ENCODE measurements at places on chromosomes 3 and 15. TPM values are rescaled to one million over a fixed set of nuclear protein-coding genes. Genes with fewer than 3 reads are reported as not detected.

Gene LDHAL6B
- total RNA-seq, result not detected

Gene NANOGP8
- total RNA-seq, result not detected

Gene SCAANT1
- not detected for total RNA-seq

Gene CATSPER2
- total RNA-seq, result 8.0 TPM

Gene TIMMDC1
- 95.3 TPM for total RNA-seq

Gene OSBPL10
- 15.7 TPM for total RNA-seq

Gene FILIP1L
- total RNA-seq, result 8.9 TPM

Gene TIPIN
- total RNA-seq, result 7.0 TPM

Gene DTWD1
- total RNA-seq, result 39.2 TPM

Gene STRIT1
- total RNA-seq, result not detected

Gene DHFR2
- total RNA-seq, result 5.4 TPM

Gene NTRK3
- total RNA-seq, result 2.1 TPM

Gene TMEM108
- 0.72 TPM for total RNA-seq

Gene ZNF501
- total RNA-seq, result 3.6 TPM

Gene ZKSCAN7
- total RNA-seq, result 0.96 TPM

Gene ACAN
- total RNA-seq, result 1.3 TPM

Gene ECE2
- 0.19 TPM for total RNA-seq

Gene DUOX1
- total RNA-seq, result 1.7 TPM

Gene RTP3
- not detected for total RNA-seq

Gene CPN2
- 0.14 TPM for total RNA-seq

Gene BFSP2
- not detected for total RNA-seq

Gene PLA2G4D
- 0.49 TPM for total RNA-seq

Gene IL5RA
- total RNA-seq, result 0.24 TPM

Gene PRSS50
- total RNA-seq, result 0.16 TPM

Gene MME
- total RNA-seq, result 1.4 TPM

Gene CASR
- 1.2 TPM for total RNA-seq

Gene GOLGA8J
- total RNA-seq, result 0.29 TPM

Gene POLG
- 59.4 TPM for total RNA-seq

Gene NPAP1
- total RNA-seq, result 0.06 TPM

Gene SNTN
- 0.36 TPM for total RNA-seq

Gene SLC35G2
- 0.41 TPM for total RNA-seq

Gene CHRFAM7A
- 1.4 TPM for total RNA-seq

Gene WDR49
- 0.81 TPM for total RNA-seq

Gene RPSA
- total RNA-seq, result 1,050 TPM

Gene SCN5A
- total RNA-seq, result 1.3 TPM

Gene CKMT1B
- total RNA-seq, result 213 TPM

Gene MOBP
- 0.92 TPM for total RNA-seq

Gene CCDC9B
- total RNA-seq, result 37.2 TPM

Gene PDHB
- 66.6 TPM for total RNA-seq

Gene SENP7
- 17.7 TPM for total RNA-seq

Gene ZBBX
- not detected for total RNA-seq

Gene LEO1
- 26.3 TPM for total RNA-seq

Gene TGM4
- total RNA-seq, result not detected

Measured in mucosa of descending colon (tissue), 3 donors.